ENCODE measurements at places on chromosomes 1 and 21.
A peak's percentile ranks its signal among the peaks of the same experiment; 100 is the strongest.

DNA sequence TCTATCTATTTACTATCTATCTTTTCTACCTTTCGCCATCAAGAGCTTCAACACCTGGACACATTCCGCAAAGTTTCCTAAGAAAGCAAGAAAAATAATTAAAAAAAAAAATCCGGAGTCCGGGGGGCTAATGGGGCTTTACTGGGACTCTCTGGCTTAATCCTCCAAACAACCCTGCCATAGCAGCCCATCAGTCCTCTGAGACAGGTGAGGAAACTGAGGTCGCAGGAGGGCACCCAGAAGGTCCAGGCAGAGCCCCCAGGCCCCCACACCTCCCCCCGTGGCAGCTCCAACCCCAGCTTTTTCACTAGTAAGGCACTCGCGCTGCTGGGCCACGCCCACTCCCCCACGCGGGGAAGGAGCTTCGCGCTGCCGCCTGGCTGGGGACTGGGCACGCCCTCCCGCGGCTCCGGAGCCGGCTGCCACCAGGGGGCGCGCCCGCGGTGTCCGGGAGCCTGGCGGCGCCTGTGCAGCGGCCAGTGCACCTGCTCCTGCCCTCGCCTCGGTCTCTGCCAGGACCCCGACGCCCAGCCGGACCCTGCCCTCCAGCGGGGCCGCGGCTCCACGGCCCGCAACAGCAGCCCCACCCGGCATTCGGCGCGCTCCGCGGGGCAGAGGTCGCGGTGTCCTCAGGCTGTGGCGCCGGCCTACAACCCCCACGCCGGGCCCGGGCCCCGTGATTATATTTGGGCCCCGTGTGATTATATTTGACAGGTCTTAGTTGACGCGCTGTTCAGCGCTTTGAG is 54.1 kb upstream of the SAMD11 start:
- peak; percentile 75 for DNase-seq

DNA sequence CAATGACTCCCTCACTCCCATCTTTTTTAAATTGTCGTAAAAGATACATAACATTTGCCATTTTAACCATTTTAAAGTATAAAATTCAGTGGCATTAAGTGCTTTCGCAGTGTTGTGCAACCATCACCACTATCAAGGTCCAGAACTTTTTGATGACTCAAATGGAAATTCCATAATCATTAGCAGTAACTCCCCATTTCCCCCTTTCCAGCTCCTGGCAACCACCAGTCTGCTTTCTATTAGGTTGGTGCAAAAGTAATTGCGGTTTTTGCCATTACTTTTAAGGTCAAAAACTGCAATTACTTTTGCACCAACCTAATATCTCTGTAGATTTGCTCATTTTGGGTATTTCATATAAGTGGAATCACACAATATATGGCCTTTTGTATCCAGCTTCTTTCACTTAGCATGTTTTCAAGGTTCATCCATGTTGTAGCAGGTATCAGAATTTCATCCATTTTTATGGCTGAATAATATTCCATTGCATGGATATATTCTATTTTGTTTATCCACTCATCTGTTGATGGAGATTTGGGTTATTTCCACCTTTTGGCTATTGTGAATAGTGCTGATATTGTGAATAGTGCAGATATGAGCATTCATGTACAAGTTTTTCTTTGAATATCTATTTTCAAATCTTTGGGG is 159.7 kb downstream of the HIVEP3 start:
- no peak for DNase-seq

DNA sequence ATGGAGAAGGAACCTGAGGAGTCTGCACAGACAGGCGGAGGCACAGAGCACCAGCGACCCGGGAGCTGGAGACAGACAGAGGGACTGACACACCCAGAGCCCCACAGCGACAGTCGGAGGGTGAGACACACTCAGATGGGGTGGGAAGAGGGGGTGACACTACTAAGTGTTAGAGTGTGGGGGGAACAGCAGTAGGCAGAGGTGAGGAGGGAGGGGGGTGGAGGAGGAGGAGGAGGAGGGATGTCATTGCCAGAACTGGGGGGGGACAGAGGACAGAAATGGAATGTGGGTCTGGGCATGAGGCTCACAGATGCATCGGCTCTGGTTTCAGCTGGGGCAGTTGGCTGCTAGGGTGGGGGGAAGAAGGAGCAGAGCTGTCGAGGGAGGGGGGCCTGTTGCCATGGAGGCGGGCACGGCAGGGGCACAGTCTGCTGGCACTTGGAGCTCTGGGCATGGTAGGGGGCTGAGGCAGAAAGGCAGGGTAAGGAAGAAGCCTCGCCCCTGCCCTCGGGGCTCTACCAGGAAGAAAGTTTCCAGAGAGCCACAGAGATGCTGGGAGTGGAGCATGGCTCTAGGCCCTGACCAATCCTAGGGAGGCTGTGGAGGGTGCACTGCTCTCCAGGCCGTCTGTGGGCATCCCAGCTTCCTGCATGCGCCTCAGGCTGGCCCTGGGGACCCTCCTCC is 37.3 kb downstream of the AHDC1 start:
- no peak for DNase-seq

- DNase-seq, result no peak
These were observed 20.5 kb upstream of the COQ8A start for GRCh38 chr1:226919587-226919986.

- DNase-seq, result no peak
These were observed 63.1 kb downstream of the PLPPR4 start for GRCh38 chr1:99327357-99327756.

- peak; percentile 20 for DNase-seq
These were observed 6.5 kb downstream of the KCNN3 start for GRCh38 chr1:154863315-154864174.

- DNase-seq, result no peak
These were observed 48.7 kb downstream of the SMYD2 start for GRCh38 chr1:214329470-214330220.

DNA sequence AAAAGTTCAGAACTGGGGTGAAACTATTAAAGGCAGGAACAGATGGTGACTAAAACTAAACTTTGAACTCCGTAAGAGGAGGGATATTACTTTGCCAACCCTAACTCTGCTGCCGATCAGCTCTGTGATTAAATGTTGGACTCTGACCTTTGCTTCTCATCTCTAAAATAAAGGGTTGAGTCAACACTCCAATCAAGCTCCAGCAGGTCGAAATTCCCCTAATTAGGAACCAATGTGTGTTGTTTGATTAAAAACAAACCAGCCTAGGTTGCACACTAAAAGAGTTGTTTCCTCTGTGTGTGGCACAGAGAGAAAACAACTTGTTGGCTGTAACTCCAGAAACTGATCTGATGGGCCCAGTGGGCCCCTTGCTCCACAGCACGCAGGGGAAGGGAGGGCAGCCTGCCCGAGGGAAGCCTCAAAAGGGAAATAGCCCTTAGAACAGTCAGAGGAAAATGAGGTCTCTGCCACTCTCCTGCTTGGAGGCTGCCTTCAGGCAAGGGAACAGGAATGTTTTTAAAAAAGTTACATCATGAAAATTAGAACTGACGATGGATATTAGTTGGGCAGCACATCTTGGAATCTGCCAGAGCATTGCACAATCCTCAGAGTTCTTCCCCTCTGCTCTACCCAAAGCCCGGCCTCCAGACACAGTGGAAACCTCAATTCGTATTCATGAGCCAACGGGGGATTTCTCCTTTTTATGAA is 69.3 kb downstream of the KCTD3 start:
- no peak for DNase-seq

- no peak for DNase-seq
These were observed 16.9 kb downstream of the IBA57 start for GRCh38 chr1:228182296-228183030.

DNA sequence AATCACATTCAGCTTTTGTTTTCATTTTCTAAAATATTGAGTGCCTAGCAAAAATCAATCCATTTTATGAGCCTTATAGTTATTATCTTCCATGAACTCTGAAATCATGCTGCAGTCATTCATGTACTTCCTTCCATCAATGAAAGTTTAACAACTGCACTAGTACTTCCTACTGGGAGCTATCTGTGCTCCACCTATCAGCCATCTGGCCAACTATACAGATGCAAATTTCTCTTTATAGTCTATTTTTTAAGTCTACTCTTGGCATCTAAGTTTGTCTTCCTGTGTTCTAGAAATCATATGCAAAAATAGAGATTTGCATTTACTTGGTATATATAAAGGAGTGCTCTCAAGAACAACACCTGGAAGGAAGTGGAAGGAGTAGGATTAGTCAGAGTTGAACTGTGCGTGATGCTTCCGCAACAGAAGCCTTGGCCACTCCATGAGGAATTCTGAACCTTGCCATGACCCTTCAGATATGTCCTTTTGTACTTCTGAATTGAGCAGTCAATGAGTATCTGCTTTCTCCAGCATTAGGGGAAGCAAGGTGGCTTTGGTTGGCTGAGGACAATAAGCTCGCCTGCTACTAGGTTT is 403.2 kb upstream of the ADAMTS5 start:
- DNase-seq, result no peak

DNA sequence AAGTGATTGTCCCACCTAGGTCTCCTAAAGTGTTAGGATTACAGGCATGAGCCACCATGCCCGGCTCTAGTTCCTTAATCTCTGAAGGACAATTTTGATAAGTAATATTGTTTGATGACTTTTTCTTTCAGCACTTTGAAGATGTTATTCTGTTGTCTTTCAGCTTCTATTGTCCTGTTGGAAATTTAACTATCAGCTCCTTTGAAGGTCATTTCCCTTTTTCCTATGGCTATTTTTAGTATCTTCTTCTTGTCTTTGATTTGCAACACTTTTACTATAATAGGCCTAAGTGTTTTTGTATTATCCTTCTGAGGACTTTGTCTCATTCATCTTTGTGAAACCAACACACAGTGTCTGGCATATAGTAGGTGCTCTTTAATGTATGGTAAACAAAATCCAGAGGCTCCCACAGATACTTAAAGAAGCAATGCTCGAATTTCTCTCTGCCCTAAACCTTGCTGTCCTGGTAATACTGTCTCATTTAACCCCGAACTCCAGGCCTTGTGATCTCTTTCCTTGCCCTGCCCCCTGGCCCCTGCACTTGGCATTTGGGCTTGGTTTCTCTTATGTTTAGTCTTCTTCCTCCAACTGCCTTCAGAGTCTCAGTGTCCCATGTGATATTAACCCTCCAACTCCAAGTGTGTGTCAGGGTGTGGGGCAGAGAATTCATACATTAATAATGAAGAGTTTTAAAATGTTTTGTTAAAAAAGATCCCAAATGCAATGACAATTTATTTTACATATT is 19.0 kb upstream of the AGO1 start:
- no peak for DNase-seq

- DNase-seq, result no peak
These were observed 67.4 kb downstream of the DDAH1 start for GRCh38 chr1:85397490-85398032.

GRCh38 chr1:207883104-207883651 is 27.7 kb downstream of the CD34 start:
- DNase-seq, result no peak

GRCh38 chr21:45439901-45440461 is 35.0 kb downstream of the COL18A1 start:
- DNase-seq, result no peak

DNA sequence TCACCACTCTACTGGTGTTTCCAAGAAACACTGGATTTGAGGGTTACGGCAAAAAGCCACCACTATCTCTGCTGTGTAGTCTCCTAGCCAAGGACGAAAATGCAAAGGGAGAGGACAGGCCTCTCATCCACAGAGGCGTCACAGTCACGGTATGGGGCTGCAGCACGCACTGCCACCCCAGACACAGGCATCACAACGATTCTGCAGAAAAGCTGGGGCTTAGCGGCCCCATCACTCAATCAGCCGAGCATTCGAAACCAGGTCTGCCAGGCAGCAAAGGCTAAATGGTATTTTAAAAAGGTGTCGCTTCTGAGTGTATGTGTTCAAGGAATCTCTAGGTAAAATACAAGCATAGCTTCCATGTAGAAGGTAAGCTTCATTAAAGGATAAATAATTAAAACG is 1.4 kb downstream of the RIPK4 start:
- no peak for DNase-seq

GRCh38 chr1:209030454-209031167 is 552.9 kb upstream of the CAMK1G start:
- no peak for DNase-seq

DNA sequence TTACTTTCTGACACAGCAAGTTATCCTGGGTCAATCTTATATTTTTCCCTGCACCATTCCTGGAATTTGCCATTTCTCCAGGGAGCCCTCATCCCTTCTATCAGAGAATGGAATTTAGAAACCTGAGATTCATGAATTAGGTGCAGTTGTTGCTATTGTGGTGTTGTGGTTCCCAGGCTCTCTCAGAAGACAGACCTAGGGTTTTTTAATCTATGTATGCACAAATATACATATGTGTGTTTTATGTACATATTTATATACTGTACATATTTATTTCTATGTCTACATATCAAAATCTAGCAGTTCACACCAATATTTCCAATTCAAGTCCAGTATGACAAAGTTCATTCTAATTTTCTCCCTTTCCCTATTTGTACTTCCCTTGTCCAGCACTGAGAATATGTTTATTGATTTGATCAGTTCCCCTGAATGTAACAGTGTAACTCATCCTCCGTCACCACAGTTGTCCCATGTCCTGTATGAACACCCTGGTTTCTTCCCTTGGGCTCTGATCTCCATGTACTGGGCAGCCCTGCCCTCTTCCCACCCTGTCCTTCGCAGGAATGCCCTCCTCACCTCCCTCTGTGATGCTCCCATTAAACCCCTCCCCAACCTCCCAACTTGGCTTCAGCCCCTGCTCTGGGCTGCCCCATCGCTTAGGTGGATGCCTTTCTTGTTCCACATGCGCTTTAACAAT is 145.5 kb downstream of the VPS13D start:
- no peak for DNase-seq

DNA sequence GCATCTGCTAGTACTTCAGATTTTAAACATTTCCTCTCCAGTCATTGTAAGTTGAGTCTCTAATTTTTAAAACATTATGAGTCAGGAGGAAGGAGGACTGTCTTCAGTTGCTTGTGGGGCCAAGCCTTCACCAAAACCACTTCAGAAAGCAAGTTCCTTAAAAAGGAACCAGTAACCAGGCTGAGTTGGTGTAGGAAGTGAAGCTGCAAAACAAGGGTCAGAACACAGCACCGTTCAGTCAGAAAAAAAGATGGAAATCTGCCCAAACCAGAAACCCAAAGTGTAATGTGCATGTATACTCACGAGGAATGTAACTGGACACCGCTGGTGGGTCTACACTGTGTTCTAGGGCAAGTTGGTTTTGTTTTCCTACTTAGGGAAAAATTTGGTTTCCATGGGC is 402.1 kb downstream of the SETD4 start:
- no peak for DNase-seq

- DNase-seq, result no peak
These were observed 47.1 kb downstream of the PTGS2 start for GRCh38 chr1:186633116-186633515.

DNA sequence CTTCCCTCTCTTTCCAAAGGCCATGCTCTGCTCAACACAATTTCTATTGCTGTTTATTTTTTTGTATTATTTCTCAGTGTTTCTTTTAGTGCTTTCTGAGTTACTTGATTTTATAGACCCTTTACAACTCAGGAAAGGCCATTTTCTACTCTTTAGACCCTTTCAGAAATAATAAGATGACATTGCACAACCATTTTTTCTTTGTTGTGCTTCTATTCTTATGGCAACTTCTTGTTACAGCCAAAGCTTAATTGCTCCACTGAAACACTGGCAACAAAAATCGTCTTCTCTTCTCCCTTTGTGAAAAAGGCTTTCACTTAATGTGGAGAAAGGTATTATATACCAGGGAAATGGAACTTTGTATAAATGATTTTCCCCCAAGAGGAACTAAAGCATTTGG is 39.0 kb upstream of the SAMSN1 start:
- DNase-seq, result no peak

Data from hematopoietic multipotent progenitor cell treated with erythropoietin and hydrocortisone succinate and interleukin-3 and kit ligand, for 15 days (in vitro differentiated cells).